T-helper 17 cell (primary cell): ENCODE measurements at places on chromosomes 1 and 21.

DNA sequence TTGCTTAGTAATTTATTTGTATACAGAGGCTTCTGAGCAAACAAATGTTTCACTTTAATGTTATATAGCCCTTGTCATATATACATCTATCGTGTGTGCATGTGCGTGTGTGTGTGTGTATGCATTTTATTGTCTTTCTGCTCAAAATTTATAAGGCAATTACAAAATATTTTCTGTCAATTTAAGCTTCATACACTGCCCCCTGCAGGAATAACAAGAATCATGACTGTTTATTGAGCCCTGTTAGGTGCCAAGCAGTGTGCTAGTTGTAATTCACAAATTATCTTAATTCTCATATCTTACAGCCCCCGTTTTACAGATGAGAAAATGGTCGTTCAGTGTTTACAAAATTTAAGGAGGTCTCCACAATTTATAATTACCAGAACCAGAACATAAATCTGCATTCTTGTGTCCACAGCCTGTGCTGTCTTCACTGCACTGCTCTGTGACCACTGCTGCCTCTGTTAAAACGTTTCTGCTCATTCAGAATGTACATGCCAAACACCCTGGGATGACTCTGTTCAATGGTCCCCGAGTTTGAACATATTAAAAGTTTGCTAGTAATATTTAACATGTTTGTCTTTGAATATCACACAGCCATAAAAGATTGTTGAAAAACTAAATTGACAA lies 181.3 kb downstream of the ATP6V1G3 start:
- DNase-seq: no peak

- no peak for DNase-seq
These were observed 12.8 kb downstream of the ZNF362 start for GRCh38 chr1:33268927-33269610.

- DNase-seq: no peak
These were observed 22.1 kb upstream of the CREG1 start for GRCh38 chr1:167575649-167576048.

- DNase-seq: no peak
These were observed 7.0 kb downstream of the S100B start for GRCh38 chr21:46597896-46598343.
